ENCODE measurements at places on chromosomes 1 and 21.

DNA sequence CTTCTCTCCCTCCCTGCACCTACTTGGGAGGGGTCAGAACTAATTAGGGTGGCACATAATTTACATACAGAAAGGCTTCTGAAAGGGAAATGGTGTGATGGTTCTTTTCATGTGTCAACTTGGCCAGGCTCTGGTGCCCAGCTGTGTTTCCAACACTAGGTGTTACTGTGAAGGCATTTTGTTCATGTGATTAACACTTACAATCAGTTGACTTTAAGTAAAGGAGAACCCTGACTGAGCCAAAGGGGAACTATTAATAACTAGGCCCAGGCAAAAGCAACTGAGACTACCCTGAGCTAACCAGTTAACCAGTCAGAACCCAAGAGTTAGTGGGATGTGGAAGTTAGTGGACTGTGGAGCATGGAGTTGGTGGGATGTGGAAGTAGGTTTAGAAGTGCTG, 114.9 kb downstream of the SEC16B start:
- no peak for DNase-seq

GRCh38 chr1:186985889-186986491, 157.2 kb downstream of the PLA2G4A start:
- DNase-seq, result no peak

- DNase-seq, result no peak
Measured at GRCh38 chr1:26181586-26182382, 4.5 kb downstream of the CNKSR1 start.

GRCh38 chr1:165114022-165114888, 242.3 kb downstream of the LMX1A start:
- no peak for DNase-seq

DNA sequence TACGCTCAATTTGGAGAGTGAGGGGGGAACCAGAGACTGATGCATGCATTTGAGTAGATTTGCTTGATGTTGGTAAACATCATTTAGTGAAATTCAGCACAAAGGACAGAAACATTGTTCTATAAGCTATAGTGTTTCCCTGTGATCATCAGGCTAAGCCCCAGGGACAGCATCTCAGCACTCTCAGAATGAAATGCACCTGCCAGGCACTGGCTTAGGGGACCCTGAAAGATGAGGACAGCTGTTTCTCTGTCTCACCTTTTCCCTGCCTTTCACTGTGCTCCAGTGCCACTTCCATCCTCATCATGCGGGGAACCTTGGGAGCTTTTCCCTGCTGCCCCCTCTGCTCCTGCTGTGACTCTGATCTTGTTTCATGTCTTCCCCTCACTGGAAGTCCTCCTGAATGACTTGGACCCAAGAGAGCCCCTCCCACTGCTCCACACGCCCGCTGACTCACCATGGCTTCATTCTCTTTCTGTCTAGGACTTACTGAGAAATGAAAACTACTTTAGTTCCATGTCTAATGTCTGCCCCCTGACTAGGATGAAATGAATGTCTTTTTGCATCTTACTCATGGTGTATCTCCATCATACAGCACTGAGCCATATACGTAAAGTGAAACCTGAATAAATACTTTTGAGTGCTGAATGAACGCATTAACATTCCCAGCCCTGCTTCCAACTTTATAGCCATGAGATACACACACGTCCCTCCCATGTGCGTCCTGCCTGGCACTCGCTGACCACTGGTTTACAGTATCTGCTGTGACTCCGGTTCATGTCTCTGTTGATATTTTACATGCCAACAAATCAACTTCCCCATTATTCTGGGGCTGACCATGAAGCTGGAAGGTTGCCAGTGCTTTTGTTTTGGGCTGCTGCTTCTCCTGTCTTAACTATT, 182.0 kb downstream of the PCP4 start:
- DNase-seq, result no peak

- DNase-seq, result no peak
Measured at GRCh38 chr1:119686661-119687060, 25.1 kb upstream of the PHGDH start.

DNA sequence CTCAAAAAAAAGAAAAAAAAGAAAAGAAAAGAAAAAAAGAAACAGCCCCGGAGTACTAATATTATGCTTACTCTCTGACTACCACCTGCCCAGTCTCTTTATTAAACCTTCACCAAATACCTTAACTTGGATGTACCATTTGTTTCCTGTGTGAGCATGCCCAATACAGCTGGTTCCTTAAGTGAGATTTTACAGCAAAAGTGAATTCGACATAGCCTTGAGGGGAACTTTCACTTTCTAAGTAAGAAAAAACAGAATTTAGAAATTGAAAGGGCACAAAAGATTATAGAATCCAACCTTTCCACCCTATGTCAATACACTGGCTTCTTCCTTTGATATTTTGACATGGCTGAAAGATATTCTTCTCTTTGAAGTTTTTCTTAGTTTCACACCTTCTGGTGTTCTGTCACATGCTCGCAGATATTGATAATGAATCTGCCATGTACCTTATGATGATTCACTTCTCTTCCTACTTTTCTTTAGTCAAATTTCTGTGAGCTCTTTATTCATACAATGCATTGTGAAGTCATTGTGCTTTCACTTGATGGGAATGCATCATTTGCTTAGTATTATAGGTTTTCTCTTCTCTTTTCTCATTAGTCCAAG, 5.2 kb upstream of the GIPC2 start:
- DNase-seq, result no peak

DNA sequence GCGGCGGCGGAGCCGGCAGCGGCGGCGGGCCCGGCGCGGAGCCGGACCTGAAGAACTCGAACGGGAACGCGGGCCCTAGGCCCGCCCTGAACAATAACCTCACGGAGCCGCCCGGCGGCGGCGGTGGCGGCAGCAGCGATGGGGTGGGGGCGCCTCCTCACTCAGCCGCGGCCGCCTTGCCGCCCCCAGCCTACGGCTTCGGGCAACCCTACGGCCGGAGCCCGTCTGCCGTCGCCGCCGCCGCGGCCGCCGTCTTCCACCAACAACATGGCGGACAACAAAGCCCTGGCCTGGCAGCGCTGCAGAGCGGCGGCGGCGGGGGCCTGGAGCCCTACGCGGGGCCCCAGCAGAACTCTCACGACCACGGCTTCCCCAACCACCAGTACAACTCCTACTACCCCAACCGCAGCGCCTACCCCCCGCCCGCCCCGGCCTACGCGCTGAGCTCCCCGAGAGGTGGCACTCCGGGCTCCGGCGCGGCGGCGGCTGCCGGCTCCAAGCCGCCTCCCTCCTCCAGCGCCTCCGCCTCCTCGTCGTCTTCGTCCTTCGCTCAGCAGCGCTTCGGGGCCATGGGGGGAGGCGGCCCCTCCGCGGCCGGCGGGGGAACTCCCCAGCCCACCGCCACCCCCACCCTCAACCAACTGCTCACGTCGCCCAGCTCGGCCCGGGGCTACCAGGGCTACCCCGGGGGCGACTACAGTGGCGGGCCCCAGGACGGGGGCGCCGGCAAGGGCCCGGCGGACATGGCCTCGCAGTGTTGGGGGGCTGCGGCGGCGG, 1.0 kb downstream of the ARID1A start:
- peak; percentile 31 for DNase-seq

DNA sequence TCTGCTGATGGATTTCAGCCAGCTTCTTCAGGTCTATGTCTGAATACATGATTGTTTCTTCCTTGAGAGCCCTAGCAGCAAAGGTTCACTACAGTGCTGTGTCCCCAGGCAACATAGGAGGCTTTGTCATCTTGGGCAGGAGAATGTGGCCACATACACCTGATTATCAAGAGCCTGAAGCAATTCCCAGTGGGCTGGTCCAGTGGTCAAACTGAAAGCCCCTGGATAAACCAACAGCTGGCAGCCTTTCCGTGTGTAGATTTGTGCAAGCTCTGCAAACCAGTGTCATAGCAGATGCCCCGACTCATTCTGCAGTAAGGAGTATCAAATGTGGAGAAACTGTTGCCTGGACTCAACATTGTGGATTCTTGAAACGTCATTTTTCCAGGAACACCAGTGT, 2.3 kb upstream of the GIPC2 start:
- DNase-seq, result no peak

DNA sequence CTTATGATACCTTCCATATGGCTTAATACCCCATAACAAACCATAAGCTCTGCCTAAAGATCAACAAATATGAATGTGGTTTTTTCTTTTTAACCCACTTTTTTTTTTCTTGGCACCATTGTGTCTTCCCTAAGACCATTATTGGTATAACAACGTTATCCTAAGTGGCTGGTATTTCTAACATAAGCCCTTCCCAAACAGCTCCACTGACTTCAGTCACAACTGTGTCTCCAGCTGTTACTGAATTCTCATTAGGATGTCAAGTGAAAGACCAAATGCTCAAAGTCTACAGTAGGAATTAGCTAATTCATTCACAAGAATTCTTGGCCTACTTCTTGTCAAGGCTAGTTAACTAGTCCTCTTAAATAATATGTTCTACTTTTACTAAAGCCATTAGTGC, 4.2 kb upstream of the RXRG start:
- DNase-seq, result no peak

DNA sequence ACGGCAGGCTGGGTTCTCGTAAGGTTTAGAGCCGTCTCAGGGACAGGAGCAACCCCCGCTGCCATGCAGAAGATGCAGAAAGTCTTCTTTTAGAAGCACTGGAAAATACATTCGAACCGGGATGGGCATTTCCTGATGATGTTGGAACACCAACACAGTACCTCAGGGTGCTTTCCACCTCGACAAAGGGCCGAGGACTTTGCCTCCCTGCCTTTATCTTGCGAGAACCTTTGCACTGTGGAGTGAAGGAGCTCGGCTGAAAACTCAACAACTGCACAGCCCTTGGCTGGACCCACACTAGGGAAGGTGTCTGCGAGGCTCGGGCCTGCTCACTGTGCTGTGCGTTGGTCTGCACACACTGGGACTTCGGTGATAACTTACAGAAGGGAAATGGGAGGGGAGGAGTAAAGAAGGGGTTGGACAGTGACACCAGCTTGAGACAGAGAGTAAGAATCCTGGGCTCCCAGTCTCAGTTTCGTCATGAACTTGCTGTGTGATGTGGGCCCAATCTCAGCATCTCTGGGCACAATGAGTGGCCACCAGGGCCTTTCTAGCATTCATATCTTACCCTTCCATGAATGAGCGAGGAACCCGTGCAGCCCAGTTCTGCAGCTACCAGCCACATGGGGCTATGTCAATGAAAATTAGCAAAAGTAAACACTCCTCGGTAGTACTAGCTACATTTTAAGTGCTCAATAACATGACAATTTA, 18.2 kb downstream of the RCAN1 start:
- no peak for DNase-seq

GRCh38 chr1:205356440-205357139, at the start of gene KLHDC8A:
TSS of gene KLHDC8A (minus strand) at chr1:205356922. CDS start at chr1:205343604, 13,318 bp downstream.
- DNase-seq, result no peak

DNA sequence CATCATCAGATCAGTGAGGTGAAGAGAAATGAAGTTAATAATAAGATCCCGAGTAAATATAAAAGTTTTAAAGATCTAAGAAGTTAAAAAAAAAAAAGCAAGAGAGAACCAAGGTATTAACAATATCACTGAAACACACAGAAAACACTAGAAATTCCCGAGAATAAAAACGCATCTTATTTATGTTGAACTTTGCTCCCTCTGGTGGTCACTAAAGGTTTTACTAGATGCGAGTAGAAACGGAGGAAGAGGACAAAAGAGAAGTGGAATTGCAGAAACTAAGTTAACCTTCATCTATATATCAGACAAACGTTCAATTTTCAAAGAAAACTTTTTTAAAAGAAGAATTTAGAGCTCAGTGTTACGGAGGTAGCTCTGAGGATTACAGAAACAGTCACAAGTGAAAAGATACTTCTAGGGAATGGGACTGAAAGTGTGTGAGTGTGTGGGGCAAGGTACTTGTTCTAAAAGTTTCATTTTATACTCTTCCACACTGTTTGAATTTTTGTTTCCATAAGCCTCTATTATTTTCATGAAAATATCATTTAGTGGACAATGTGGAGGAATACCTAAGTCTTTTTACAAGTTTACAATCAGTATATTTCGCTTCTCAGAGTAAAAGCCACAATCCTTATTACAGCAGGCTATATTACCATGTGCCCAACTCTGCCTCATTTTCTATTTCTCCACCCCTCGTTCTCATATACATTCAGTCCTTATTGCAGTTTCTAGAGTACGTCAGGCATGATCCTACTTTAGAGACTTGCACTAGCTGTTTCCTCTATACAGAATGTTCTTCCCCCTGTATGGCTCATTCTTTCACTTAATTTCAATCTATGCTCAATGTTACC, 19.7 kb downstream of the ACBD6 start:
- no peak for DNase-seq

GRCh38 chr1:66315671-66316070, 218.3 kb upstream of the SGIP1 start:
- DNase-seq, result no peak

GRCh38 chr1:89918794-89919155, 76.1 kb upstream of the ZNF326 start:
- no peak for DNase-seq

DNA sequence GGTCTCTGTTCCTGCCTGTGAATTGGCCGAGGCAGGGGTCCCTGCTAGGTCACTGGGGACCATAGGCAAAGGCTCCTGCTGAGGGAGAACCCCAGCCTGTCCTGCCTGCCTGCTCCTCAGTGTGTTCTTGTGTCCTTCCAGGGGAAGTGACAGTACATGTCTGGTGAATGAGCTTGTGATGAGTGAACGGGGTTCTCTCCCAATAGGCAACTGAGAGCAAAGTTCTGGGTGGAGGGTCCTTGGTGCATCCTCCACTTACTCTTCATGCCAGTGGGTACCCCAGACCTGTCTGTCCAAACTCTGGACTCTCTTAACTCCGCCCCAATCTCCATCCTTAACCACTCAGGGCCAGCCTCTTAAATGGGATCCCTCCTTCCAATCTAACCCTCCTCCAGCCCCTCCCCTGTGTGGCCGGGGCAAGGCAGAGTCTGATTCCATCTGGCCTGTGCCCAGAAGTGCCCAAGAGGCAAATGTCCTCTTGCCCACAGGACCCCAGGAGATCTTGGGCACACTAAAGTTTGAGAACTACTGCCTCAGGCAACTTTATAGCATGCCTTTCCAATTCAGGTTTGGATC, 2.0 kb downstream of the XKR8 start:
- DNase-seq, result no peak

GRCh38 chr1:22612671-22613571, 23.5 kb upstream of the C1QA start:
- no peak for DNase-seq

DNA sequence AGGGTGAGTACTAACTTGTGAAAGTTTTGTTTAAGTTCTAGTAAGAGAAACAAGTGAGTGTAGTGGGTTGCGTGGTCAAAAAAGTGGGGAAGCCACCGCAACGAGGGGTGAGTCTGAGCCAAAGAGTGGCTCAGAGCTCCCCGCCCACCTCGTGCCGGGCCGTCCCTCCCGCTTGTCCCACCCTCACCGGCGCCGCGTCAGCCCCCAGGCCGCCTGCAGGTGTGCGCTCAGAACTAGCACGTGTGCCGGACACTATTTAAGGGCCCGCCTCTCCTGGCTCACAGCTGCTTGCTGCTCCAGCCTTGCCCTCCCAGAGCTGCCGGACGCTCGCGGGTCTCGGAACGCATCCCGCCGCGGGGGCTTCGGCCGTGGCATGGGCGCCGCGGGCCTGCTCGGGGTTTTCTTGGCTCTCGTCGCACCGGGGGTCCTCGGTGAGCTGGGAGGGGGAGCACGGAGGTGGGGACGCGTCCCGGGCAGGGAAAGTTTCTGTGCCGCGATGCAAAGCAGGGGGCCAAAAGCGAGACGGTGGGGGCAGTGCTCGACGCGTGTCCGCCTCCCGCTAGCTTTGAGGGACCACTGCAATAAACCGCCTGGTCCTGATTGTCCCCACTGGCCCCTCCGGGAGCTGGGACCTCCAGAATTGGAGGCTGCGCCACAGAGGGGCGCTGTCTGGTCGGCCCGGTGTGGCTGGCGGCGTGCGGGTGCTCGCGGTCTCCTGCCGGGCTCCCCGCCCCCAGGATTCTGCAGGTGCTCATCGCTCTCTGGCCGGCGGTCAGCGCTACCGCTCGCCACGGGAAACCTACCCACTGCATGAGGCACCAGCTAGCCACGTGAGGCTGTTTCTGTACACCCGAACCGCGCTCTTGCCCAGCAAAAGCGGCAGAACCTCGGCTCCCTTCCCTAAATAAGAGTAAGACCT, at the start of gene CR2:
CR2 (plus strand) TSS at position 283 of the 919 bp plus-strand sequence; CDS start at position 374, 91 bp downstream.
- DNase-seq, result no peak

All from activated CD4-positive, CD25-positive, alpha-beta regulatory T cell treated with anti-CD3 and anti-CD28 coated beads, Interleukin-2, amount 50 U/mL, for 16 hours (primary cell).